ENCODE measurements at places on chromosomes 7 and 10.

DNA sequence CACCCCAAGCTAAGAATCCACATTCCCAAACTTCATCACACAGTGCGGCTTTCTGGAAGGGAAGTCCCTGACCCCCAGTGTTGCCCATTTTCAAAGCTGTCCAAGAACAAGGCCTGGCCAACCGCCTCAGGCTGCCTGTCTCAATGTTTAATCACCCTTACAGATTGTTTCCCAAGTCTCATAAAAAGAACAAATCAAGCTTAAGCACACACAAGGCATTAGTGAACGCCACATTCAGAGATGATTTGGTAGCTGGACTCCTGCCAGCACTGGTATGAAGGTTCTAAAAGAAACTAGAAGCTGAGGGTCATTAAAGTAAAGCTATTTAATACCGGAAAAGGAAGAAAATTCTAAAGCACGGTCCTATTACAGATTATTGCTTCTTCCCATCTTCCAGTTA lies 35.6 kb downstream of the C10orf90 start:
- DNase-seq: no peak

GRCh38 chr10:88117869-88118632 lies 254.6 kb downstream of the PTEN start:
- DNase-seq: no peak

DNA sequence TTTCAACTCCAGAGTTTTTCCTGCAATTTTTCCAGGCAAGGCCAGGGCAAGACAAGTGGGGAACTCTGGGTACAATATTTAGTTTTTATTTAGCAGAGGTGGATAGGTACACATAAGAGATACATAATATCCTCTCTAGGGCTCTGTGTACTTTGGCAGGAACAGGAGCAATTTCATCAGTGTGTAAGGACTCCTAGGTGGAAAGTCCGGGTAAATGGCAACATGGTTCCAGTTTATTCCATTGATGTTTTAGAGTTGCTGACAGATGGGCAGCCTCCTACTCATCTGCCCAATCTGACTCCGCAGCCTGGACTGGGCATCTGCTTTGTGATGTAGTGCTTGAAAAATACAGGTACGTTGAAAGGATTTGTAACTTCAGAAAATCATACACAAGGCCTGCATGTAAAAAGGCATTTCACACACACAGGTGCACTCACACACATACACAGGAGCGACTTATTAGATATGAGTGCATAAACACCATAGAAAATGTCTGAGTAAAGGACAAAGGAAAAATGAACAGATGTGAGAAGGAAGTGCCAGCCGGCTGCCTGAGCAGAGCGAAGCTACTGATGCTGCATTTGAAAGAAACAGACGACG lies 5.7 kb downstream of the PON1 start:
- DNase-seq: no peak

- DNase-seq: no peak
Measured at GRCh38 chr7:151735851-151736402, 141.0 kb downstream of the PRKAG2 start.

- DNase-seq: no peak
Measured at GRCh38 chr10:109957092-109957797, 33.9 kb upstream of the XPNPEP1 start.
